Stimulated activated CD4-positive, alpha-beta T cell treated with anti-CD3 and anti-CD28 coated beads, Interleukin-1b, Interleukin-23, amount 100 ng/mL, for 48 hours (primary cell): ENCODE measurements at places on chromosomes 3 and 15.
A peak's percentile ranks its signal among the peaks of the same experiment; 100 is the strongest.

DNA sequence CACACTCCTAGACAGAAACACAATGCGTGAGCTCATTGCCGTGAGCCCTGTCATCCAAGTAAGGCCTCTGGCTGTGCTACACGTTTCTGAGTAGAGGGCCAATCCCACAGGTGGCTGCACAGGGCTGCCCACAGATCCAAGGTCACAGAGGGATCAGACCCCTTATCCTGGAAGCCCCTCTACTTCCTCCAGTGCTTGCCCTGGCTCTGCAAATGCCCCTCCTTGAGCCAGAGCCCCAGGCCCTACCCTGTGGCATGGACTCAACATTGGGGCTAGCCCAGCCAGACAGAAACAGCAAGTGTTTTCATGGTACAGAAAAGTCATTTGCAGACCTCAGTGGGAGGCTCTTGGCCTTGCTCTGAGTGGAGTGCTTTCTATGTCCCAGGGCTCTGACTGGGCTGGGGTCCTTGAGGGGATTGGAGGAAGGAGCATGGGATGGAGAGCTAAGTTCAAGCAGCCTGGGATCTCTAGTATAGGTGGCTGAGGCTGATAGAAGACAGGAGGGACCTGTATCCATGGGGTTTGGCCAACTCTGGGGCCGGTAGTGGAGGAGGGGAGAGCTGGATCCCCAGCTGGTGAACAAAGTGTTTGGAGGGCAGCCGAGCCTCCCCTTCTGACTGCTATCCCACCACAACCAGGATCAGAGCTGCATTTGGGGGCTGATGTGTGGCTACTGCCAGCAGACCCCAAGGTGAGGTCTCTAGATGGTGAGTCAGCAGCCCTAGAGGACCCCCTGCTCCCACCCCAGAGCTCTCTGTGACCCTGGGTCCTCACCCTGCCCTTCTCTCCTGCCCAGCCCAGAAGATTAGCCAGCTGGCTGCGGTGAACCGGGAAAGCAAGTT is 38.7 kb downstream of the GOLGA6A start:
- DNase-seq: no peak

DNA sequence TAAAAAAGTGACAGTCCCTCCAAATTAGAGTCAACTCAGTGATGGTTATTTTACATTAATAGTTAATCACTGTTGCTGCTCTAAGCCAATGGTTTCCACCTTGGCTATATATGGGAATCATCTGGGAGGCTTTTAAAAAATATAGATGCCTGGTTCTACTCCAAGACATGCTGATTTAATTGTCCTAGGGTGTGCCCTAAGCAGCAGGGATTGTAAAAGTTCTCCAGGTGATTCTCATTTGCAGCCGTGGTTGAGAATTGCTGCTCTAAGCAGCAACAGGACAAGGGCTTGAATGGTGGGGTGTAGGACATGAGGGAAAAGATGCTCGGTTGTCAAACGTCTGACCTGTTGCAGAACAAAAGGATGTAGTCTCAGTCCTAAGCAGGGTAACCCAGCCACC is 405.1 kb upstream of the MCTP2 start:
- DNase-seq: no peak

- no peak for DNase-seq
Observed at GRCh38 chr15:95988574-95988887, 342.0 kb upstream of the NR2F2 start.

DNA sequence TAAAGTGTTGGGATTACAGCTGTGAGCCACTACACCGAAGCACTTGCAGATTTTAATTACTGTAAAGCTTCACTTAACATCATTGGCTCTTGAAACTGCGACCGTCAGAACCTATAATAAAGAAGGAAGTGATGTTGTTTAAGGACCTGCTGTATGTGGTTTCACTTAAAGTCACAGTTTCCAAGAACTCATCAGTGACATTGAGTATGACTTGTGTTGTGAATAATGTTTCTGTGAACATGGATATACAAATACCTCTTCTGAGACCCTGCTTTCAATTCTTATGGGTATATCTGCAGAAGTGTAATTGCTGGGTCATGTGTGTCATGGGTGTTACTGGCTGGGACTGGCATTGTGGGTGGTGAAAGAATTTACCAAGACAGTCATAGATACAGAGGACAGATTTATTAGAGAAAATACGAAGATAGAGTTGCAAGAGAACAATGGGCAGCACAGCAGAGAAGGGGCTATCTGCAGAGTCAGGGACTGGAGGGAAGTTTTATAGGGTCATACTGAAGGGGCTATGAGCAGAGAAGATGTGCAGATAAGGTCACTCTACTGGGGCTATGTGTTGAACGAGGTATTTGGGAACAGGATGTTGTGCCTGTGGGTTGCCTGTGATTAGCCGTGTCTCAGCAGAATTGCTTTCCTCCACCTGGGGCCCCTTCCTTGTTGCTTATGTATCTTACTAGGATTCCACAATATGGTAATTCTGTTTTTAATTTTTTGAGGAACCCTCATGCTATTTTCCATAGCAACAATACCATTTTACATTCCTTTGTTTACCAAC is 4.5 kb downstream of the NDUFB5 start:
- peak; percentile 30 for DNase-seq

GRCh38 chr3:31823184-31823583 is 157.9 kb downstream of the OSBPL10 start:
- DNase-seq: no peak

DNA sequence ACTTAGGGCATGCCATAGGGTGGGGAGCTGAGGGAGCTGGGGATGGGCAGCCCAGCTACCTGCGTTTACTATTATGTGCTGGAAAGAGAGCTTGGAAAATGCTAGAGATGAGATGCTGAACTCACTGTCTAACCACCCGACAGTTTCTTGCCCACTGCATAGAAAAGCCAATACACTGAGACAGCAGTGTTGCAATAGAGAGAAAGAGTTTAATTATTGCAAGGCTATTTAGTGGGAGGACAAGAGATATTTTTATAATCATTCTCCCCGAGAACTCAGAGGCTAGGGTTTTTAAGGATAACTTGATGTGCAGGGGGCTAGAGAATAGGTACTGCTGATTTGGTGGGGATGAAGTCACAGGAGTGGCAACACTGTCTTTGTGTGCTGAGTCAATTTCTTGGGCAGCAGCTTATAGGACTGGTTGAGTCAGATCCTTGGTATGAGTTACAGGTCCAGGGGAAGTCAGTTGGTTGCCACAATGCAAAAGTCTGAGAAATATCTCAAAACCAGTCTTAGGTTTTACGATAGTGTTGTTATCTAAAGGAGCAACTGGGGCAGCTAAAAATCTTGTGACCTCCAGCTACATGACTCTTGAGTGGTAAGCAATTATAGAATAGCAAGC is 205.9 kb downstream of the GABRG3 start:
- no peak for DNase-seq

DNA sequence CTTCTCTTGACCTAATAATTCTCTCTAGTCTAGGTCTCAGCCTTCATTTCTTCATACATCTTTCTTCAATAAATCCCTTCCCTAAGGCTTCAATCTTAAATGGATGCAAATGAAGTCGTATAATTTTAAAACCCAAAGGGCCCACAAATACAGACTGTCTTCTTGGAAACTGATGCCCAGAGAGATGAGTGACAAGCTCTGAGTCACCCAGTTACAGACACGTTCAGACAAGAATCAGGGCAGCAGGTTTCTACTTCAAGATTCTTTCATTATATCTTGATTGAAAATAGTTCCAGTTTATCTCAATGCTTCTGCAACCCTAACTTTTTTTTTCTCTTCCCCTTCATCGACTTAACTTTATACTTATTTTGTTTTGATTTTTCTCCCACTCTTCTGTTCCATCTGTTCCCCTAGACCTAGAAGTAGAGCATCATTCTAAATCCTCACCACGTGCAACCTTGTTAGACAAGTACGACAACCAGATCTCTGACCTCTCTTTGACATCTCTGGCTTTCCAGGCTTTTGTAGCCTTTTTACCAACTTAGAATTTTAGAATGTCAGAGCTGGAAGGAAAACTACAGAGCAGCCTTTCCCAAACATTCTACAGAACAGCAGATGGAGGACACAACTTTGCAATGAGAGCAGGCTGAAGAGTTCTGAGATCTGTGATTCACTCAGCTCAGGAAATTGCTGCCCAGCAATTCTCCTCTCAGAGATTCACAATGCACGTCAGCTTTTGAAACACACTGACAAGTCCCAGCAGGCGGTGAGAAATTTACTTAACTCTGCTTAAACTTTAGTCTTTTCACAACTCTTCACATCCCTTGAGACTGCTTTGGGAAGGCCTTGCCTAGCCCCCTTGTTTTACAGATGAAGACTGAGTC is 25.3 kb downstream of the NCEH1 start:
- DNase-seq: no peak

GRCh38 chr15:60555291-60555690 is 76.3 kb upstream of the ICE2 start:
- DNase-seq: no peak

DNA sequence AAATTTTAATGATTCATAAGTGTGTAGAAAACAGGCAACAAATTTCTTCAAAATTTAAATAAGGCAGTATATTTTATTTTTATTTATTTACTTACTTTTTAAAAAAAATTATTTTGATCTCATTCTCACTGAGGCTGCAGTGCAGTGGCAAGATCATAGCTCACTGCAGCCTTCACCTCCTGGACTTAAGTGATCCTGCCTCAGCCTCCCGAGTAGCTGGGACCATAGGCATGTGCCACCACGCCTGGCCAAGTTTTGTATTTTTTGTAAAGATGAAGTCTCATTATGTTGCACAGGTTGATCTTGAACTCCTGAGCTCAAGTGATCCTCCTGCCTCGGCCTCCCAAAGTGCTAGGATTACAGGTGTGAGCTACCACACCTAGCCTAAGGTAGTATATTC is 61.2 kb upstream of the XRN1 start:
- DNase-seq: no peak

- DNase-seq: no peak
Observed at GRCh38 chr3:58874248-58874741, 175.5 kb downstream of the CFAP20DC start.

DNA sequence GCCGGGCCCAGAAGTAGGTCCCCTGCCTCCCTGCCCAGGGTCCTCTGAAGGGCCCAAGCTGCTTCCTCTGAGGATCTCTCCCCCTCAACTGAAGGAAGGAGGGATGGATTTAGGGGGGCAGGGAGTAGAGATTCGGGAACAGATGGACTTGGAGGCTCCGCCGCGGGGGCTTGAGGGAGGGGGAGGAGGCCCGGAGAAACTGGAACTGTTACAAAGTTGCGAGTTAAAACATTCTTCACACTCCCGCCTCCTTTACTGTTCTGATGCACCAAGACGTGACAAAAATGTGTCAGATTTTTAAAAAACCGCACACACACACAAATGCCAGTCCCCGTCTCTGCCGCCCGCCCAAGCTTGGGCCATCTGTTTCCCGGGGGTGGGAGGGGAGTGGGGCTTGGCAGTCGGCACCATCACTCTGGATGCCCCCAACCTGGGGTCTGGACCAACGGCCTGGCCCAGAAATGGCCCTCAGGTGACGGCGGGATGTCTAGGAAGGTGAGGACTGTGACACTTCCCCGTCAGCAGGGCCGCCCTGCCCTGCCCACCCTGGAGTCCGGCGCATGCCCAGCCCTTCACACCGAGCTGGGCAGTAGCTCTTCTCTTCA is 25.0 kb upstream of the LINGO1 start:
- DNase-seq: no peak

- DNase-seq: peak; percentile 17
Observed at GRCh38 chr3:43071313-43071893, 34.5 kb downstream of the POMGNT2 start.

DNA sequence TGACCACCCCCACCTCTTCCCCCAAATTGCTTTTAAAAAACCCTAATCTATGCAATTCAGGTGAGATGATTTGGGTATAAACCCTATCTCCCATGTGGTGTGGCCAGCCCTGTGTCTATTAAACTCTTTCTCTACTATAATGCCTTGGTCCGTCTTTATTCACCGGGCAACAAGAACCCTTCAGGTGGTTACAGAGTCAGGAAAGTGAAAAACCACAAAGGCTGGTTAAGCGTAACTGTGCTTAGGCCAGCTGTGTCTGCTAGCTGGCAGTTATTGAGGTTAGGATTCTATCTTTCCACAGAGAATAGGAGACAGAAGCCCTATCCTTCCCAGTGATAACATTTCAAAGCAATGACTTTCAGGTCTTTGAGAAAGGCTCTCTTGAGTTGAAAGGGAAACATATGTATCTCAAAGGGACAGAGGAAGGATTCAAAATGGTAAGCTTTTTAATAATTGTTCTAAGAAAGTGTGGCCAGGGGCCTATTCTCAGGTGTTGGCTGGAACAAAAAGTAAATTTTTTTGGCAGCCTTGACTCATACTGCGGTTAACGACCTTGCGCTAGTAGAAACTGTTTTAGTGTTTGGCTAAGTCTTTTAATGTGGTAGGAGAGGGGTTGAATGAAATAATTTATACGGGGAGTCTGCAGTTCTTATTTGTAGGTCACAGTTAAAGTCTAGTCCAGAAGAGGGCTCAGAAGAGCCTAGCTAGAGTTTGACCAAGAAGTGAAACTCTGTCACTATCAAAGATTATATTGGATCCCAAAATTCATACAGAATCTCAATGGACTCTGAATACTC is 89.0 kb downstream of the NPAP1 start:
- DNase-seq: no peak

DNA sequence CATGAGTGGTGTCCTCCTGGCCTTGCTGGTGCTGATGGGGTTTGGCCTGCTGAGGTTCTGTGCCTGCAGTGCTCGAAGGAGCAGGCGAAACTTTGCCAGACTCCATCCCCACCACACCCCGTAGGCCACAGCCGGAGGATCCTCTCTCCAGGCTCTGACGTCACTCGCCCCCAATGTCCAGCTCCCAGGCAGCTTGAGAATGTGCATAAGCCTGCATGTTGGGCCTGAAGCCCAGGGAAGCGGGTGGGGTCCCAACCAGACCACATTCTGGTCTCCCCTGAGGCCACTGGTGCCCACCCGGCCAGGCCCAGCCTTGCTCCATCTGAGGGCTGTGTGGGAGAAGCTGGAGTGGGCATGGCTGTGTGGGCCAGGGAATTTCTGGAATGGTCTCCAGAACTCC is 109.8 kb downstream of the ASB7 start:
- no peak for DNase-seq

GRCh38 chr3:185063431-185063830 is 89.4 kb downstream of the C3orf70 start:
- no peak for DNase-seq

DNA sequence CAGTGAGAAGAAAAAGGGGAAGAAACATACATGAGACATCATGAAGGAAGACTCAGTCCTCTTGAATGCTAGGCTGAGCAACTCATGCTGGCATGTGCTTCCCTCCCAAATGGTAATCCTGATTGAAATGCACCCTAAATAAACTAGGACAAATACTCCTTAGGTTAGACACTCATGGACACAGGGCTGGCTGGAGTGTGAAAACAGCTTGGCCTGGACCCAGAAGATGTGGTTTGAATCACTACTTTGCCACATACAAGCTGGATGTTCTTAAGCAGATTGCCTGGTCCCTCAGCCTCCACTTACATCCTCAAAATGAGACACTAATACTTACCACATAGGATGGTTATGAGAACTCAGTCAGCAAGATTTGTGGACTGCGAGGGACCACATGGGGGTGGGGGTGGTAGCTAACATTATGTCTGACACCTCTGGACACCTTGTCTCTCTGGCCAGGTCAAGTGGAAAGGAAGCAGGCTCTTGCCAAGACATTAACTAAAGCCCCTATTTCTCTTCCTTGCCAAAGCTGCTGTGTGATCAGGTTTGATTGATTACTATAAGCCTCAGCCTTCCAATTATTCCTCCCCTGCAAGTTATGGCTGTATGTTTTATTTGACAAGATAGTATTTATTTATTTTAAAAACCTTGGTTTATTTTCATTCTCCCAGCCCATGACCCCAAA is 138.9 kb upstream of the SLC7A14 start:
- no peak for DNase-seq
